ENCODE measurements at places on chromosomes 1 and 21. TPM values are rescaled to one million over a fixed set of nuclear protein-coding genes. Genes with fewer than 3 reads are reported as not detected.

DNA sequence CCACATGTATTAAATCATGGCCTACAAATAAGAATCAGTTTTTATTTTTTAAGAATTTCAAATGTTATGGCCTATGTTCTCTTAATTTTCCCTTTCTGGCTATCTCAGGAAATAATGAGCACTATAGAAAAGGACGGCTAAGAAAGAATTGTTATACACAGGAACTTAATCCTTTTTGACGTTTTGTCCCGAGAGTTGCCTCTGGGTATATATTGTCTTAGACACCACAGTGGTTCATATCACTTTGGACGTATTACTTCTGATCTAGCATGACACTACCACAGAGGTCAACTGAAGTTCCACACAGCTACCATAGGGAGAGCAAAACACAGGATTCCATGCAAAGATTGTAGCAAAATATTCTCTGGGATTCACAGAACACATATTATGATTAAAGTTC is 307.6 kb downstream of the VAV3 start:
- no peak for DNase-seq

- DNase-seq = no peak
Measured at GRCh38 chr1:211639475-211640300, 35.7 kb downstream of the NEK2 start.

GRCh38 chr1:67791686-67792085 is 41.6 kb downstream of the GNG12 start:
- no peak for DNase-seq

GRCh38 chr1:196309386-196309785 is 298.9 kb downstream of the KCNT2 start:
- DNase-seq = peak; percentile 57

GPATCH3 gene
- total RNA-seq = 10.3 TPM

All from stomach (tissue), 19 donors.